ENCODE measurements at places on chromosomes 5 and 9. TPM values are rescaled to one million over a fixed set of nuclear protein-coding genes. Genes with fewer than 3 reads are reported as not detected.
A peak's percentile ranks its signal among the peaks of the same experiment; 100 is the strongest.

- no peaks in the 10 kb centered on the region for H3K4me1 ChIP-seq
- H3K36me3 ChIP-seq, result no peaks in the 10 kb centered on the region
- H3K27me3 ChIP-seq, result no peaks in the 10 kb centered on the region
- H3K4me3 ChIP-seq, result no peak overlapping the region
- no peak overlapping the region for H3K27ac ChIP-seq
- DNase-seq, result no peak
Observed at GRCh38 chr9:129673602-129674001, 8.2 kb downstream of the PRRX2 start.

GRCh38 chr5:33046091-33046490 is 335.0 kb downstream of the NPR3 start:
- no peaks in the 10 kb centered on the region for H3K36me3 ChIP-seq
- no peak overlapping the region for H3K4me3 ChIP-seq
- no peaks in the 10 kb centered on the region for H3K4me1 ChIP-seq
- H3K27ac ChIP-seq, result no peak overlapping the region

DNA sequence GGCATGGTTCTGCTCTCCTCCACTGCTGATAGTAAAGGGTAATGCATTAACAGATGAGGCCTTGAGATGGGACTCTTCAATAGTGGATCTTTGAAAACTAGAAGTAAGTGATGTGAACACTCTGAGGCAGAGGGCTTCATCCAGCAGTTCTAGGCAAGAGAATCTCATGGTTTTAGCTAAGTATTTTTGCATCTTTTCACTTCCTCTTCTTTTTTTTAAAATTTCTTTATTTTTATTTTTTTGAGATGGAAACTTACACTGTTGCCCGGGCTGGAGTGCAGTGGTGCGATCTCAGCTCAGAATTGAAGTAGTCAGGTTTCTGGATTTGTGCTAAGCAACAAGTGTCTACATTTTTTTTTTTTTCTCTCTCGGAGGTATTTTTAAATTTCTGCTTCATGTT is 101.9 kb downstream of the MTRR start:
- no peaks in the 10 kb centered on the region for H3K27me3 ChIP-seq
- H3K27ac ChIP-seq, result no peak overlapping the region
- H3K4me3 ChIP-seq, result no peak overlapping the region
- DNase-seq, result no peak

- H3K4me1 ChIP-seq, result no peaks in the 10 kb centered on the region
- no peaks in the 10 kb centered on the region for H3K27me3 ChIP-seq
- no peaks in the 10 kb centered on the region for H3K36me3 ChIP-seq
- DNase-seq, result no peak
- no peak overlapping the region for H3K4me3 ChIP-seq
Observed at GRCh38 chr5:160303690-160304089, 8.7 kb downstream of the CCNJL start.

- H3K27ac ChIP-seq, result no peak overlapping the region
- H3K4me1 ChIP-seq, result no peaks in the 10 kb centered on the region
- DNase-seq, result no peak
- no peaks in the 10 kb centered on the region for H3K36me3 ChIP-seq
- H3K4me3 ChIP-seq, result no peak overlapping the region
- H3K27me3 ChIP-seq, result no peaks in the 10 kb centered on the region
Observed at GRCh38 chr9:124695280-124695890, 75.7 kb downstream of the NR6A1 start.

LCN12 gene
- total RNA-seq, result 2.8 TPM

NME5 gene
- total RNA-seq, result 2.0 TPM

DNA sequence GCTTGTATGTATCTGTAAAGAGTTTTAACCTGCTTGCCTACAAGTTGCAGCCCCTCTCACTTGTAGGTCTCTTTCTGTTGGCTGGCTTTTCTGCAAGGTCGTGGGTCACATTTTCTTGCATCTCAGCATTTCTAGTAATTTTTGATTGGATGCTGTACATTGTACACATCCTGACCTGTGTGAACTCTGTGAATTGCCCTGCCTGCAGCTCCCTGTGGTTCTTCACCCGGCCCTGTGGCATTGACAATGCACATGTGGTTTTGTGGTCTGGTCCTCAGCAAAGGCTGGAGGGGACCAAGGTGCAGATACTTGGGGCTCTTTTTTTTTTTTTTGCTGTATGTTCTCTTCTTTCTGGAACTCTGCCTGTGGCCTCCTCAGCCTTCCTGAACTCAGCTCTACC is 53.6 kb downstream of the WNK2 start:
- H3K27ac ChIP-seq, result no peak overlapping the region
- peaks cover 21% of the 10 kb centered on the region for H3K4me1 ChIP-seq
- H3K4me3 ChIP-seq, result no peak overlapping the region
- H3K27me3 ChIP-seq, result no peaks in the 10 kb centered on the region

- no peak overlapping the region for H3K27ac ChIP-seq
- no peaks in the 10 kb centered on the region for H3K27me3 ChIP-seq
- no peak overlapping the region for H3K4me3 ChIP-seq
- H3K4me1 ChIP-seq, result peaks cover 28% of the 10 kb centered on the region
- no peak for DNase-seq
Observed at GRCh38 chr5:150750469-150750868, 8.3 kb downstream of the DCTN4 start.

GRCh38 chr5:101783241-101784013 is 512.7 kb downstream of the SLCO4C1 start:
- no peak overlapping the region for H3K27ac ChIP-seq
- H3K4me3 ChIP-seq, result no peak overlapping the region
- H3K36me3 ChIP-seq, result no peaks in the 10 kb centered on the region
- DNase-seq, result no peak

GRCh38 chr5:61304590-61305381 is 27.3 kb upstream of the ZSWIM6 start:
- DNase-seq, result no peak
- H3K4me3 ChIP-seq, result no peak overlapping the region
- no peak overlapping the region for H3K27ac ChIP-seq
- peaks cover 9% of the 10 kb centered on the region for H3K4me1 ChIP-seq
- H3K27me3 ChIP-seq, result no peaks in the 10 kb centered on the region

- H3K36me3 ChIP-seq, result no peaks in the 10 kb centered on the region
- H3K4me1 ChIP-seq, result no peaks in the 10 kb centered on the region
- no peak for DNase-seq
- H3K4me3 ChIP-seq, result peak within 1 kb of the TSS; percentile 25
Observed at GRCh38 chr9:131289301-131290035, at the start of gene PLPP7. PLPP7 (plus strand) TSS chr9:131289723; CDS start chr9:131289998, 275 bp downstream.

FLT4 gene
- 0.97 TPM for total RNA-seq

GRCh38 chr5:150372639-150373038 is 15.1 kb downstream of the TCOF1 start:
- DNase-seq, result no peak
- H3K27ac ChIP-seq, result no peak overlapping the region
- peaks cover 23% of the 10 kb centered on the region for H3K36me3 ChIP-seq
- H3K4me1 ChIP-seq, result no peaks in the 10 kb centered on the region

DNA sequence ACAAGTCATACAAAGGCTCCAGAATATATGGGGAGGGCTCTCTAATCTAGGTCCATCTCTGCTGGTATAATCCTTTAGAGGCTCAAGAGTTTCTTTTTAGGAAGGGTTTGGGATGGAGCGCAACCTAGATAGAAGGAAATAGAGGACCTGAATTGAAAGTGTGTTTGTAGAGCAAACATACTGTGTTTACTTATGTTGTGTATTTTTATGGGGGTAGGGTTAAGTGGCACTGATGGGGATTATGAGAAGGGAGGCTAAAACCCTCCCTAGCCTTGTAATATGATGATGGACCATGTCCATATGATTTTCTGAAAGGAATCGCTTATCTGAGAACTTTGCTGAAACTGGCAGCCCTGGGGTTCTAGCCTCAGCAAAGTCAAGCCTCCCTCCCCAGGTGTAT is 4.4 kb upstream of the ELL2 start:
- H3K27ac ChIP-seq, result peak overlapping the region; percentile 15
- DNase-seq, result no peak
- no peaks in the 10 kb centered on the region for H3K27me3 ChIP-seq
